ENCODE measurements at places on chromosomes 6 and 20.

- ATAC-seq, result no peak
These were observed 35.8 kb downstream of the TBX18 start for GRCh38 chr6:84728602-84729001.

GRCh38 chr6:163151212-163151611 is 263.3 kb upstream of the QKI start:
- no peak for ATAC-seq

GRCh38 chr20:50561379-50562078 is 51.3 kb downstream of the PTPN1 start:
- peak; percentile 80 for ATAC-seq

- no peak for ATAC-seq
These were observed 93.9 kb upstream of the HS3ST5 start for GRCh38 chr6:114436691-114437090.

GRCh38 chr6:149855741-149856140 is 8.4 kb downstream of the LRP11 start:
- ATAC-seq, result no peak

GRCh38 chr6:124873066-124873410 is 89.2 kb upstream of the RNF217 start:
- no peak for ATAC-seq

DNA sequence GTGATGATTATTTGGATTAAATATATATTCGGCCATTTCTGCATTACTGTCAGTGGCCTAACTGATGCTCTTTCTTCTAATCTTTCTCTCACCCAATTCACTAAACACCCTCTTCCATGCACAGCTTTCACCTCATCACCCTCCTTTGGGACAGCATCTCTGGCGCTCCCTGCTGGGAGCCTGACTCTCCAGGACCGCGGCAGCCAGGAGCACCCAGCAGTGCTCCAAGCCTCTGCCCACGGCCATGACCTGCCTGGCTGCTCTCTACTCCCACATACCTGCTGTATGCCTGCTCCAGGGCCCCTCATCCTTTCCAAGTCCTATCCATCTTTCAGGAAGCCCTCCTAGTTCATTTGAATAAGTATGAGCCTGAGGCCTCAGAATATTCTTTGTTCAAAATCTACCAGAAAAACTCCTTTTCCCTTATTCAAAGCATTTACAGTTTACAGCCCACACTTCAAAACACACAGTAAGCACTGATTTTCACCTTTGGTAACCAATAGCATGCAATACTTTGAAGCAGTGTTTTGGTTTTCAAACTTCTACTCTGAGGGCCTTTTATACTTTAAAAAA is 15.2 kb downstream of the CTCFL start:
- no peak for ATAC-seq

DNA sequence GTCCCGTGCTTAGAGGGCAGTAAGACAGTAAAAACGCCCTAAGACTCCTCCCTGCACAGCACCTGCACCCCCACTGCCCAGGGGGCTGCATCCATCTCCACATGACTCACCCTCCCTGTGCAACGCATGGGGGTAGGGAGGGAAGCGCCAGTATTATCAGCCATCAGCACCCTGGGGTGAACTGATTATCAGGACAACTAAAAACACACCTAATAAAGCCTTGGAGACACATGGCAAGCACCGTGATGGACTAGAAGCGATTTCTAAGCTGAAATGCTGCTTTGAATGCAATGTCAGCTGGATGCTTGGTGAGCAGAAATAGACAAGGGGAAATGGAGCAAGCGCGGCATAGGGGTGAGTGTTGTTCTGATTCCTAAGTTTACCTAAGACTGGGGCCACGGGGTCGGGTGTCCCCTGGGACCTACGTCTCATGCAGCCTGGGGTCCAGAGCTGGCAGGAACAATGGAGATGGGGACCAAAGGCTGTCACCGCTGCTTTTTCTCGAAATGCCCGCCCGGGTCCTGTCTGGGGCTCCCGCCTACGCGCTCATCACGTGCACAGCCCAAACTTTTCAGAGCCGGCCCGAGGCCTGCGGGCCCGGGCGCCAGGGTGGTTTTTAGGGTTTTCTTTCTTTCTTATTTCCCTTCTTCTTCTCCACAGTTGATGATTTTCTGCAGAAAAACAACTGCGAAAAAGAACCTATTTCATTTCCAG is 702 bp upstream of the TNFAIP3 start:
- ATAC-seq, result peak; percentile 44

GRCh38 chr6:27545271-27546046 is 72.6 kb upstream of the ZNF184 start:
- ATAC-seq, result no peak

DNA sequence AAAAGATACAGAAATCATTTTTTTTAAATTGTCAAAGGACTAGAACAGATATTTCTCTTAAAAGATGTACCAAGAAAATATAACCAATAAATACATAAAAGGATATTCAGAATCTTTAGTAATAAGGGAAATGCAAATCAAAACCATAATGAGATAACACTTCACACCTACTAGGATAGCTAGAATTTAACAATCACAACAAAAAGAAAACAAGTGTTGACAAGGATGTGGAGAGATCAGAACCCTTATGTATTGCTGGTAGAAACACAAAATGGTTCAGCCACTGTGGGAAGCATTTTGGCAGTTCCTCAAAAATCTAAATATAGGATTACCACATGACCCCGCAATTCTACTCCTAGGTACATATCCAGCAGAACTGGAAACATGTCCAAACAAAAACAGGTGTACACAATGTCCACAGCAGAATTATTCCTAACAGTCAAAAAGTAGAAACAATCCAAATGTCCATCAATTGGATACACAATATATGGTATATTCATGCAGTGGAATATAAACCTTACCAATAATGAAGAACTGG is 211.0 kb downstream of the LRFN2 start:
- ATAC-seq, result no peak

GRCh38 chr6:168015482-168016175 is 18.2 kb downstream of the KIF25 start:
- ATAC-seq, result no peak

- peak; percentile 65 for ATAC-seq
These were observed 73.4 kb upstream of the FBXO30 start for GRCh38 chr6:145887969-145888368.

DNA sequence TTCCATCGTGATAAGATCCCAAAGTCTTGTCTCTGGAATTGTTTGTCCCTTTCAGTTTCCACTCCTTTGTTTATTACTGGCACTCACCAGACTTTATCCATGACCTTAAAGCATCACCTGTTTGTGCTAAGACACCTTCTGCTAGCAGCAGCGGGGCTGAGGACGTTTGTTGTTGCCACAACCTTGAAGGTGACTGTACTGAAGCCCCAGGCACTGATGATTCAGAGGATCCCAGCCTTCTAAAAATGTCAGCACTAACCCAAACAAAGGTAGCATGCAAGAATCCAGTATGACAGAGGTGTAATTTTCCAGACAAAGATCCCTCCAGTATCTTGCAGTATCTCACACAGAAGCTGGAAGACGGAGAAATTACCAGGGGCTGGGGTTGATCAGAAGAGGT is 28.9 kb upstream of the SMIM8 start:
- ATAC-seq, result no peak

DNA sequence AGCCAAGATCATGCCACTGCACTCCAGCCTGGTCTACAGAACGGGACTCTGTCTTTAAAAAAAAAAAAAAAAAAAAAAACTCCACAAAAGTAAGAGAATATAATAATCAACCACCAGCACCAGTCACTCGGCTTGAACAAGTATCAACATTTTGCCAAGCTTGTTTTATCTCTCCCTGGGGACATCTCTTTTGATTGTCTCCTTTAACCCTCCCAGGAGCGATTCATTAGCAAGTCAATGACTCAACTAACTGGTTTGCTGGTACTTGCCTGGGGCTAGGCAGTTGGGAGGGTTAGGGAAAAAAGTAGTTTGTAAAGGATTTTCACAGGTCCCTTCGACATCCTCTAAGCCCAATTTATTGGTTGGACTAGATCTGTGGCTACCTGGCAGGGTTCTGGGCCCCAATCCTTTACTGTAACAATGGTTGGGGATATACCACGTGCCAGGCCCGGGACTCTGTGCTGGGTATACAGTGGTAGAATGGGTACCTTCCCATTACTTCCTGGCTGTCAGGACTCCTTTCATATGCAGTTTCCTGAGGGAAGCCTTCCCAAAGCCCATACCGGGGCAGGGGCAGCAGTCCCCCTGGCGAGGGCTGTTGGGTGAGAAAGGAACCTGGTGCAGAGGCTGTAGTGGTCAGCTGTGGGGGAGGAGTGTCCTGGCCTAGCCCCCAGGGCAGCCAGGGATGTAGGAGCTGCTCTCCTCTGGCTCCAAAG is 12.2 kb downstream of the TGIF2 start:
- ATAC-seq, result no peak

DNA sequence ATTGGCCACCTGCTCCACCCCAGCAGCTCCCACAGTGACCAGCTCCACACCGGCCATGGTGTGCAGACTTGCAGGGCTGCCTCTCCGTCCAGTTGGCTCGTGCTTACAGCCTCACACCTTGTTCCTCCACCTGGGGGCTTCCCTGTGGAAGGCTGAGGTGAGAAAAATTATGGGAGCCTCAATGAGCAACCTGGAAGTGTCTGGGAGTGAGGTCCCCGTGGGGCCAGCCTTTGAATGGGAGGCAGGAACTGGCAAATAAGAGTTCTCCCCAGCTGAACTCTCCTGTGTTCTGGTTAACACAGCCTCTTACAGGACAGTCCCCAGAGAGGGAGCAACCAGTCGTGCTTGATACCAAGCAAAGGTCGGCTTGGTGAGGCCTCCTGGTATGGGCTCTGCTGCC is 3.8 kb upstream of the PFDN4 start:
- ATAC-seq, result no peak

DNA sequence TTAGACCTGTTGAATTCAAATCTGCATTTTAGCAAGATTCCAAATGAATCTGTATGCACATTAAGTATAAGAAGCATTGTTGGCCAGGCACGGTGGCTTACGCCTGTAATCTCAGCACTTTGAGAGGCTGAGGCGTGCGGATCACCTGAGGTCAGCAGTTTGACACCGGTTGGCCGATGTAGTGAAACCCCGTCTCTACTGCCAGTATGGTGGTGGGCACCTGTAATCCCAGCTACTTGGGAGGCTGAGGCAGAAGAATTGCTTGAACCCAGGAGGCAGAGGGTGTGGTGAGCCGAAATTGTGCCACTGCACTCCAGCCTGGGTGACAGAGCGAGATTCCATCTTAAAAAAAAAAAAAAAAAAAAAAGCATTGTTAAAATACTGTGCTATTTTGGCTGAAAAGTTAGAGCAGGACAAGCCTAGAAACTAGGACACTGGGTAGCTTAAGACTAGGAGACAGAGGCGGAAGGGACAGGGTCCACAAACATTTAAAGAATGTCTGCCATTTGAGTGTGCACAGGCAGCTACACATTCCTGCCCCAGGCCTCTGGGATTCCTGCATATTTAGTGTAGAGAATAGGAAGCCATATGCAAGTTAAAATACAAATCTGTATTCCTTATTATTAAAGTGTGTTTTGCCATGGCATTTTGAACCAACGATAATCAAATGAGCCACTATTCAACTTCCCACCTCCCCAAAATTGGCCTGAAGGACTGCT is 45.1 kb upstream of the EEF1A1 start:
- ATAC-seq, result no peak

All from gastroesophageal sphincter (tissue), 4 donors.